ENCODE measurements at places on chromosomes 11 and 22.

DNA sequence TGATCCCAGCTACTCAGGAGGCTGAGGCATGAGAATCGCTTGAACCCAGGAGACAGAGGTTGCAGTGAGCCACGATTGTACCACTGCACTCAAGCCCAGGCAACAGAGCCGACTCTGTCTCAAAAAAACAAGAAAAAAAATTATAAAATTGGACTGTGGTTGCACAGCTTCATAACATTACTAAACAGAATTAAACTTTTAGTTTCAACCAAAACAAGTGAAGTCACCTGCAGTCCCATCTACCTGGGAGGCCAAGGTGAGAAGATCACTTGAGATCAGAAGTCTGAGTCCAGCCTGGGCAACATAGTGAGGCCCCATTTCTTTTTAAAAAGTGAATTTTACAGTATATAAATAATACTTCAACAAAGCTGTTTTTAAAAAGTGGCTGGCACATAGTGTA is 47.8 kb upstream of the CD5 start:
- DNase-seq = no peak

GRCh38 chr11:115081972-115082371 is 403.6 kb downstream of the NXPE2 start:
- no peak for DNase-seq

GRCh38 chr11:123482218-123482617 is 52.1 kb downstream of the GRAMD1B start:
- no peak for DNase-seq

DNA sequence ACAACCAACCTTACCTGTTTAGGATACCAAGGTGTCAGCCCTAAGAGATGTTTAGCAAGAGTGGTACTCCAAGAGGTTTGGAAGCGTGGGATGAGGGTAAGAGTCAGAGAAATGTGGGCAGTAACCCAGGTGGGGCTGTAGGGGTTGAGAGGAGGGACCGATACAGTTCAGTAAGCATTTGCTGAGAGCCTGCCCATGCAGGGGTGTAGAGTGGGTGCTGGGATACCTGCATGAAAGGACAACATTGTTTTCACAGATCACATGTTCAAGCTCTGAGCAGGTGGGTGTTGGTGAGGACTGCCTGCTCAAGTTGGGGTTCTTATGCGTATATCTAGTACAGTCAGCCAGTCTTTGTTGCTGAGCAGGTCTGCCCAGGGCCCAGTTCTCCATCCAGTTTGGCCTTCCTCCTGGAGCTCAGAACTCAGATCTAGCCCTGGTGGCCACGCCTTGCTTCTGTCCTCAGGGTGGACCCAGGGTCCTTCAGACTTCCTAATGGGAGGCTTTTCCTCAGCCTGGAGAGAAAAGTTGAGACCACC is 14.8 kb downstream of the PPFIBP2 start:
- no peak for DNase-seq

- DNase-seq = no peak
These were observed 567.4 kb downstream of the KCNA4 start for GRCh38 chr11:29449281-29450074.

- DNase-seq = no peak
These were observed 1.6 kb downstream of the MMP27 start for GRCh38 chr11:102703826-102704493.

- DNase-seq = peak; percentile 81
These were observed 51.9 kb upstream of the CLMP start for GRCh38 chr11:123246749-123247495.

GRCh38 chr11:128465946-128466705 is 121.2 kb downstream of the ETS1 start:
- DNase-seq = no peak

DNA sequence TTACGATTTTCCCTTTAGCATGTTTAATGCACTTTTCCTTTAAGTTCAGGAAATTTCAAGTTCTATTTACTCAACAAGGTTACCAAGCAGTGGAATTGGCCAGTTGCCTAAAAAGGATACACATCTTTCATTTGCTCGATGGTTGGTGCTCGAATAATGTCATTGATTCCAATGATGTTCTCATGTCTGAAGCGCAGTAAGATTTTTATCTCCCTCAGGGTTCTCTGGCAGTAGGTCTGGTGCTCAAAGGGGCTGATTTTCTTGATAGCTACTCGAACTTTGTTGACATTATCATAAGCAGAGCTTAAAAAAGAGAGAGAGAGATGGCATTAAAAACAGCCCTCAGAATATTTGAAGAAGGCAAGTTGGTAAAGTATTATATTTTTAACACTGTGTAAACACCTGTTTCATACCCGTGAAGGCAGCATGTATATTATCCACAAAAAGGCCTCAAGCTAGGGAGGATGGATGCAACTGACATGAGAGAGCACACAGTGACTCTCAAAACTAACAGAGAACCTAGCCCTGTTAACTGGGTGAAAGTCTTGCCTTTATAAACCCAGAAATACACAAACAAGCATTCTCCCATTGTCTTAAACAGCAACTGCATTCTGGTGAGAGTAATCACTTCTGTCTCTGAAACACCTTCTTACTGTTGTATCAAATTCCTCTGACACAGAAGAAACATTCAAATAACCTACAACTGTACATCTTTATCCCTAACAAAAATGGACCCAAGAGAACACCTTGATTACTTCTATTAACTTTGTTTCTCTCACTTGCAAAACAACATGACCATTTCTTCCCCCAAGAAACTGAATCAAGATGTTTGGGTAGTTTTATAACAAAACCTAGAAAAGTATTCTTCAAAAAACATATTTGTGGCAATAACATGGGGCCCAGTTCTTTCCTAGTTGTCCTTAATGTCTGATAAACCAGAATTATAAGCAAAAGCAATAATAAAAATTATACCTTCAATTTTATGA is 59.6 kb downstream of the MAPK1 start:
- DNase-seq = no peak

DNA sequence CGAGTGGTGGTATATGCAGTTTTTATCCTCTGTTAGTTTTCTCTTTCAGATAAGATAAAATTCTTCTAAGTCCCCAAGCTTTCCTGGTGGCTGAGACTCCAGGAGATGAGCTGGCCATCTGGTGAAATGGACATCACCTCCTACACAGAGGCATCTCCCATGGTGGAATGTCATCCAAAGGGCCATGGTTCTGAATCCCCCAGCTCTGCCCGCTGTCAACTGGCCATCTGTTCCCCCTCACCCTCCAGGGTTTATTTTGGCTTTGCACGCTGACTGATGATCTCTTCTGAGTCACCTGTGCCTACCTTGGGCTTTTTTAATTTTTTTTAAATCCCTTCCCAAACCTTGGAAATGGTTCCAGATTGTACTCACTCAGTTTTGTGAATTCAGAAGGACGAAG is 142.2 kb downstream of the HIPK3 start:
- no peak for DNase-seq

DNA sequence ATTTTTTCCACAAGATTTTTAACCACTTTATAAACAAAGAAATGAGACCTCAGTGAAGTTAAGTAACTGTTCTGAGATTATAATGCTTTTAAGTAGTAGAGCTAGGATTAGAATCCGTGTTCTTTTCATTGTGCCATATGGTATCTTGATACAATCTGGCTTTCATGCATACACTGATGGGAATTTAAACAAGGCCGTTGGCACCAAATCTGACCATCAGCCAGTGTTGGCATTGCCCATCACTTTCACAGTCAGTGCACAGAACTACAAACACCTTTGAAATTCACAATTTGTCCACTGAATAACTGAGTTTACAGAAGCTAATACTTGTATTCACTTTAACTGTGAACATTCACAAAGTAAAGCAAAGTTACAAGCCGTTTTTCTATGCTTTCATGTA is 1228.0 kb downstream of the TBC1D22A start:
- no peak for DNase-seq

DNA sequence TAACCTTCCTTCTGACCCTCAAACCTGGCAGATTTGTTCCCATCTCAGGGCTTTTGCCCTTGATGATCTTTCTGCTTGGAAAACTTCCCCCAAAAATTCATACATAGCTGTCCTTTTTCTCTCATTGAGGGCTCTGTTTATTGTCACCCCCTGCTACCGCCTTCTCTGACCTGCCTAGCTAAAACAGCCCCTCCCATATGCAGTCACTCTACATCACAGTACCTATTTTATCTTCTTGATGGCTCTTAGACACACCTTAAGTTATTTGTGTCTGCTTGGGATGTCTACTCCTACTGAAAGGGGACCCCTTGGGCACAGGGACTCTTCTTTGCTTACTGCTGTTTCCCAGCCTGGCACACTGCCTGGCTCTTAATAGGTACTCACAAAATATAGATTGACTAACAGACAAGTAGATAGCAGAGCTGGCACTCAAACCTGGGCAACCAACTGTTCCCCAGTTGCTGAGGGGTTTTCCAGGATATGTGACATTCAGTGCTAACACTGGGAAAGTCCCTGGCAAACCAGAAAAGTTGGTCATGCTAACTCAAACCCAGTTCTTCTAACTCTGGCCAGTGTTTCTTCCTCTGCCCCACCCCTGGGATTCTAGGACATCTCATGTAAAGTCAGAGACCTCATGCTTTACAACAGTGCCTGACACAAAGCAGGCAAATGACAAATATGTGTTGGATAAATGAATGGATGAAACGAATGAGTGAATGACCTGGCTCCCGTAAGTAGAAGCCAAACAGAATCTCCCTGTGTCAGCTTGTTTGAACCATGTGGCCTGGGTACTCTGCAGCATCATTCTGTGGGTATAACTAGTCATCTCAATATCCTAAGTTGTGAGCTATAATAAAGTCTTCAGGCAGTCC is 19.8 kb upstream of the FJX1 start:
- DNase-seq = no peak

DNA sequence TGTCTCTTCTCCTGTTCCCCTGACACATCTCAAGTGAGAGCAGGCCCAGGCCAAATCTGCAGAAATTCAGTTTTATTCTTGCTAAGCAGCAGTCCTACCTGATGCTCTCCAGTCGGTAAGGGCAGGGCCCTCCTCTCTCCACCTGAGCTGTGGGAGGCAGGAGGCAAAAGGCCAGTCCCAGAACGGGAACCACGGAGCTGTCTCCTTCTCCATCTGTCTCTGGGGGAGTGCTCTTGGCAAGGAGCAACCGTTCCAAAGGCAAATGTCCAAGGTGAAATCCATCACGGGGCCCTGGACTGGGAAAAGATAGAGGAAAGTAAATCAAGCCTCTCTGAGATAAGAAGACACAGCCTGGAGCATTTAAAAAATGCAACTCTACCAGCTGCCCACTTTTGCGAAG is 65.2 kb upstream of the CDON start:
- DNase-seq = no peak

GRCh38 chr11:15216678-15217077 is 102.0 kb downstream of the INSC start:
- DNase-seq = no peak

GRCh38 chr11:92480499-92480898 is 255.9 kb downstream of the FAT3 start:
- DNase-seq = no peak

GRCh38 chr11:8649361-8649760 is 33.1 kb downstream of the TRIM66 start:
- no peak for DNase-seq

GRCh38 chr11:59841514-59841913 is 3.8 kb downstream of the CBLIF start:
- DNase-seq = no peak

DNA sequence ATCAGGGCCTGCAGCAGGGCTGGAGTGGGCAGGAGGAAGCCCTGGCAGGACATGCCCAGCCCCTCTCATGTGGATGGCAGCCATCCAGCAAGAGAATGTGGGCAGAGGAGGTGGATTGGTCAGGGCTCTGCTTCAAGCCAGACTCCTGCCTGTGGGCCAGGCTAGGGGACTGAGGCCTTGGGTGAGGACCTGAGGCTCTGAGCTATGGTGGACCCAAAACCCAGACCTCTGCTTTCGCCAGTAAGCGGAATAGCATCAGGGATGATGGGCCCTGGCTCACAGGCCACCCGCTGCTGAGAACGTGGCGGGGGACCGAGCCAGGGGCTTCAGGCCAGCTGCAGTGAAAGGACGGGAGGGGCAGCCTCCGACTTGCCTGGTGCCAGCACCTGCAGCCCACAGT is 57.4 kb downstream of the LINC01488 start:
- DNase-seq = no peak

DNA sequence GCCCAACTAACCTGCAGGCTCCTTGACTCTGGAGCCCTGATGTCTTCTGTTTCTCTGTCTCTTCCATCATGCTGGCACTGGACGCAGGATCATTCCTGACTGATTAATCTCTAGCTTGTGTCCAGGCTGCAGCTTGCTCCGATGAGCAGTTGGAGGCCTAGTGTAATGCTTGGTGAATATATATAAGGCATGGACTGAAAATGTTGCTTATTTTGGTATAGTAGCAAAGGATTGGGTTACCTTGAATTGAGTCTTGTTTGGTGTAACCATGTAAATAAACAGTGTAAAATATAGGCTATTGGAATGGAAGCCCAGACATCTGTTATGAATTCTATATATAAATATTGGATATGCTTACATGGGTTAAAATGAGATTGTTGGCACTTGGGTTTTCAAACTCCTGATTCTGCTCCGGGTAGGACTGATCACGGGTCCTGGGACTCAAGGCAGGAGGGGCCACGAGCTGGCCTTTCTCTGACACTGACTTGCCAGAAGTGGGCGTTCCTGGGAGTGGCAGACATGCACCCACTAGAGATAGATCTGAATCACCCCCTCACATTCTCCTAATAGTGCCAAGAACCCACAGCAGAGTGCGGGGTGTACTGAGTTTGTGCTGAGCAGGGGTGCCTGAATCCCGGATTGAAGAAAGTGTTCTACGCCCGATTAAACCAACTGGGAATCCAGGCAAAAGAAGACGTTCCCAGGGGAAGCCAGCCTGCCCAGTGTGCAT is 25.8 kb downstream of the LRP5 start:
- DNase-seq = no peak

DNA sequence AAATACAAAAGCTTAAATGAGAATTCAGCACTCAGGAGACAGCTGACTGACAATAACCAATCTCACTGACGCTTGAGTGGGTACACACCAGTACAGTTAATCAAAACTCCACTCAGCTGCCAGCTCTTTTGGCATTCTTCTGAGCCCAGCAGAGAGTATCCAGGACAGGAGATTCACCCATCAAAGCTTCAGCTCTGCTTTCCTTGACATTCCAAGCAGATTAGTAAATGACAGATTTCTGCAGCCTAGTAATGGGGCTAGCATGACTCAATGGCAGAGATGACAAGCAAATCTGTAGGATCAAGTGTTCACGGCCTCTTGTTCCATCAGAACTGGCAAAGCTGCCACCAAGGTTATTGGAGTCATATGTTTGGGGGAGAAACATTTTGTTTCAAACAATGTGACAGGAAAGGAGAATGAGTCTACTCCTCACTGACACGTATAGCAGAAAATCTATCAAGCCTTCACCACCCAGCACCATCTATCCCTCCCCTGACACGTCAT is 420.0 kb downstream of the DYNC2H1 start:
- no peak for DNase-seq

- DNase-seq = no peak
These were observed 140.4 kb downstream of the NAV2 start for GRCh38 chr11:19853016-19853415.

GRCh38 chr22:30219049-30219654 is 27.4 kb downstream of the LIF start:
- no peak for DNase-seq

GRCh38 chr11:369336-370018 is at the start of gene B4GALNT4:
Gene B4GALNT4 (plus strand): TSS chr11:369499. CDS start chr11:369804, 305 bp downstream.
- DNase-seq = no peak

GRCh38 chr11:111707039-111707690 is 59.0 kb downstream of the PPP2R1B start:
- no peak for DNase-seq

Data from CD4-positive, alpha-beta T cell treated with Interleukin-2 at 100 ng/mL for 4 hours (primary cell).